GM03348 (cell line): ENCODE measurements at places on chromosomes 4 and X.

DNA sequence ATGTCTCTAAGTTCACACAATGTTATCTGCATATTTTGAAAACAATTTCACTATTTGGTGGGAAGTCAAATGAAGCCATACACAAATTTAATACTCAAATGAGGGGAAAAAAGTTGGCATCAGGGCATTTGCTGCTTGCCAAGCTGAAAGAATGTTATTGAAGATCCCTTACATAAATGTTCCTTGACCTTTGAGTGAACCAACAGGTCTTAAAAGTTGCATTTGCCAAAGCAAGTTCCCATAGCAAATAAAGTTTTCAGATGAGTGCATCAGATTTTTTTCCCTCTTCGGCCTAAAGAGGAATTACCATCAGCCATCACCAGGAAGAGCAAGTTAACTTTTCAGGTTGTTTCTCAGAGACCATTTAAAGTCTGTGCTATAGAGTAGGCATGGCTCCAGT lies 115.9 kb downstream of the COX18 start:
- no peak for DNase-seq

DNA sequence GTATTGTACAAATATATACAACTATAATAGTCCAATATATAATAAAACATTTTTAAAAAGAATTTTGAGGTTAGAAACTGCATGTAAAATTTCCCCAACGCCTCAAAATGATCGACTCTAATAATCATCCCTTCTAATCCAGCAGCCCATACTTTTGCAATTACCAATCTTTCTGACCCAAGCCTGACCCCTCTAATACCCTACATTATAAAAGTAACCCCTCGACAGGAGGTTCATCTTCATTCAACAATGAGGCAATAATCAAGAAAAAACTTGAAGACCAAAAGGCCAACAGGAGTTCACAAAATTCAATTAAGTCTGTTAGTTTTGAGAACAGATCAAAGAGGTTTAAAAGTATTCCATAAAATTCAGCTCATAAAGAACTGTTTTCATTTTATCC lies 393.5 kb downstream of the GPM6A start:
- no peak for DNase-seq

DNA sequence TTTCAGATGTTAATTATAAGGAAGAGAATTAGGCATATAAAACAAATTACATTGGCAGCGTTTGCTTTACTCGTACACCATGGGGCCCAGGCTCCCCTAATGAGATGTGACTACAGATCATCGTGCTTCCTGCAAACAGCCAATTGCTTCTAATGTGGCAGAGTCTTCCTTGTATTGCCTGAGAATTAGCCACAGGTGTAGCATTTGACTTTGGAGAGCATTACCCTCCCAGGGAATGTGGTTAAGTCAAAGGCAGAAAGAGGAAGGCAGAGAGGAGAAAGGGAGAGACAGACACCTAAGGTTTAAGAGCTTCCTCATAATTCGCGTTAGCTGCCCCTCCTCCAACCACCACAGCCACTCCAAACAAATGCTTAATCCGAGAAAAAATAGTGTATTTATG lies 97.0 kb downstream of the MID1IP1 start:
- no peak for DNase-seq

GRCh38 chr4:187193141-187193540 lies 469.5 kb upstream of the FAT1 start:
- no peak for DNase-seq

DNA sequence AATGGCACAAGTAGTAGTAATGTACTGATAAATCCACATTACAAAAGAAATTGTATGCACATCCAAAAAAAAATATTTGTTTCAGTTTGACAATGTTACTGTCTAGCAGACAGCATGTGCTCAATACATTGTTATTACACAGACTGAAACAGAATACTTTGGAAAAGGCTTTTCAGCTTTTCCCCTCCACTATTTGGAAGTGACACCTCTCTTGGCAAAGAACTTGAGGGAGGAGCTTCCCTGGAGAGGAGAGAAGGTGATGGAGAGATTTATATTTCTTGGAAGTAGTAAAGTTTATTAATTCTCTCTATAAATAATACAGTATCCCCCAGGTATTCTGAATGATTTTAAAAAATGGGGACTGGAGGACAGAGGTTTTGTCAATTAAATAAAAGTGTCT lies 131.8 kb downstream of the SCFD2 start:
- no peak for DNase-seq

GRCh38 chr4:189445613-189446012 lies 495.1 kb upstream of the FRG1 start:
- no peak for DNase-seq

GRCh38 chr4:142961866-142962265 lies 115.8 kb upstream of the INPP4B start:
- DNase-seq: no peak

GRCh38 chrX:19030805-19031204 lies 46.9 kb upstream of the PHKA2 start:
- DNase-seq: no peak

GRCh38 chr4:74395633-74396032 lies 30.7 kb downstream of the EREG start:
- no peak for DNase-seq

DNA sequence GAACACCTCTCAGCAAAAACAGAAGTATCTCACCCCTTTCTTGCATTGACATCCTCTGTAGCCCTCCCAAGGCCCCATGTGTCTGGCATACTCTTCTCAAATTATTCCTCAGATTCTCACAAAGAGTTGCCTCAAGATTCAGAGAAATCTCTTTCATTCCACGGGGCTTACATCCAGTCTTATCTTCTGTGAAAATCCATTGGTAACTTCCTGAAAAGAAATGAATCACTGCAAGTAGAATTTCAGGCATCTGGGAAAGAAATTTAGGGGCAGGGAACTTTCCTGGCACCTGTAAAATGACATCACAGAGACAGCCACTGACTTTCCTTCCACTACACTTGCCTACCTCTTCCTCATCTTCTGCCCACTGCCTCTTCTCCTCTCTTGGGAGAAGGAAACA lies 182.5 kb upstream of the ARHGEF9 start:
- peak; percentile 3 for DNase-seq

DNA sequence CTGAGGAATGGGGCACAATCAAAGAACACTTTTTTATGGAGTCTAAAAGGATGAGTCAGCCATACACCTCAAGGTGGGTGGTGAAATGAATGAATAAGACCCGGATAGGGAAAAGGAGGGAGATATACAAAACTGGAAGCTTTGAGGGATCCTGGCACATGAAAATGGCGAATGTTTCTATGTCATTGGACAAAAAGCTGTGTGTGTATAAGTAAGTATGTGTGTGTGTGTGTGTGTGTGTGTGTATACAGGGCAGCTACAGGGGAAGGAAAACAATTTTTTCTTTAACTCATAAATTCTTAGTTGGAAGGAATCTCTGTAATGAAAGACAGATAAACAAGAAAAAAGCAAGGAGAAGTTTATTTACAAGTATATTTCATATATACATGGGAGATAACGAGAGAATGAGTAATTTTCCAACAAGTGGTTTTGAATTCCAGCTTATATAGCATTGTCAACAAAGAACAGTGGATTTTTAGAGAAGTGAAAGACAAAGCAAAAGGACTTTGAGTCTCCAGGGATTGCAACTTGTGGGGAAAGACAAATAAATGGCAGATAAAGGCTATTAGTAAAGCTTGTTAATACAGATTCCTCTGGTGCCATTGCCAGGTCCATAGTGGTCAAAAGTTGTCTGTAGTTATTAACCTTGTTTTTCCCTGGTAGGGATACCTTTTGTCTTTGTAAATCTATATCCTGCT lies 99.7 kb downstream of the MMRN1 start:
- DNase-seq: no peak

GRCh38 chr4:158208963-158209640 lies 1.2 kb upstream of the TMEM144 start:
- no peak for DNase-seq

DNA sequence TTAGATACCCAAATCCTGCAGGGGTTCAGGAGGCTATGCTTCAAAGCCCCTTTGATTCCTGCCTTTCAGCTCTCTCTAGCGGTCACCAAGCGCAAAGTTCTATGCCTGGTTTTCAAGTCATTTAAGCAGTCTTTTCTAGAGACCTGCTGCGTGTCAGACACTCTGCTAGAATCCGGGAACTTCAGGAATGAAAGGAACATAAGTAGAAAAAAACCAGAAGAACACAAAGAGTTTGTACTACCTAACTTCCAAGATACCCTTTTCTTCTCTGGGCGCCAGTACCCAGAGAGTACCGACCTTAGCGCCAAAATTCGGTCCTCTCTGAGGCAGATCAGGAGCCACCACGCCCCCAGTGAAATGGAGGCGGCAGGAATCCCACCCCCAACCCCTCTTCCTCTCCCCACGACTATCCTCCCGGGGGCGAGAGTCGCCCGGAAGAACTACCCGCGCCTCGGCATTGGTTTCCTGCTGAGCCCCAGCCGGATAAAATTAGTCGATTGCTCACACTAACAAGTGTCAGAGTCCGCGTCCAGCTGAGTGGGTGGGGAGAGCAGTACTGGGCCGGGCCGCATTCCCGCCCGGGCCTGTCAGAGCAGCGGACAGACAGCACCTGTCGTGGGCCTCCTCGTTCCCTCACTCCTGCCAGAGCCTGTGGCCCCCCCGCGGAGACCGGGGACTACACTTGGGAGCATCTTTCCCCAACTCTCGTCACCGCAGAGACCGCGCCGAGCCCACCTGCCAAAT lies 78.8 kb downstream of the RLIM start:
- peak; percentile 74 for DNase-seq

DNA sequence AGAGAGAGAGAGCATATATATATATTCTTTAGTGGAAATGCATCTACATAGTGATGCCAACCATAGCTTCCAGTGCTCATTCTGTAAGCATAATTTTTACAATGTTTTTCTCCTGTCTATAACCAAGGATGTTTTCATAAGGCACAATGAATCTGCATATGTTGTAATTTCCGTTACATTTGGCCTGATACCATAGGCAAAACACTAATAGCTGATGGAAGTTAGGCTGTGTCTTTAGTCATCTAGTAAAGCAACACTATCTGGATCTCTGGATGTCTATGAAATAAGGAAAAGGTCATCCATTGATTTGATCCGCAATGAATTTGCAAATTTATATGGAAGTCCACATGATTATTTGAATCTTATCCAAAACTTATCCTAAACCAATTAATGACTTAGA lies 8.1 kb downstream of the PCDH7 start:
- DNase-seq: no peak

- DNase-seq: peak; percentile 28
Measured at GRCh38 chr4:141501931-141502330, 134.5 kb upstream of the IL15 start.

GRCh38 chr4:182917182-182918043 lies at the start of gene DCTD:
TSS of gene DCTD (minus strand) at chr4:182917386. CDS start at chr4:182915568, 1,818 bp downstream.
- peak; percentile 95 for DNase-seq

DNA sequence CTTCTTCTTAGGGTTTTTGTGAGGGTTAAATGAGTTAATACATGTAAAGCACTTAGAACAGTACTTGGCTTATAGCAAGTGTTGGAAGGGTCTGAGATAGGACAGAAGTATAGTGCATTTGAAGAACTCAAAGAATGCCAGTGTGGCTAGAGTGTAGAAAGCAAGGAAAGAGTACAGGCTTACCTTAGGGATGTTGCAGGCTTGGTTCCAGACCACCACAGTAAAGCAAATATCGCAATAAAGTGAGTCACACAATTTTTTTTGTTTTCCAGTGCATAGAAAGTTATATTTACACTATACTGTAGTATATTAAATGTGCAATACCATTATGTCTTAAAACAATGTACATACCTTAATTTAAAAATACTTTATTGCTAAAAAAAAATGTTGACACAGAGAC lies 41.3 kb downstream of the KIF4A start:
- DNase-seq: no peak

- DNase-seq: no peak
Measured at GRCh38 chrX:132009350-132009749, 13.8 kb upstream of the STK26 start.
